ENCODE measurements at places on chromosomes 11 and 22.
A peak's percentile ranks its signal among the peaks of the same experiment; 100 is the strongest.

DNA sequence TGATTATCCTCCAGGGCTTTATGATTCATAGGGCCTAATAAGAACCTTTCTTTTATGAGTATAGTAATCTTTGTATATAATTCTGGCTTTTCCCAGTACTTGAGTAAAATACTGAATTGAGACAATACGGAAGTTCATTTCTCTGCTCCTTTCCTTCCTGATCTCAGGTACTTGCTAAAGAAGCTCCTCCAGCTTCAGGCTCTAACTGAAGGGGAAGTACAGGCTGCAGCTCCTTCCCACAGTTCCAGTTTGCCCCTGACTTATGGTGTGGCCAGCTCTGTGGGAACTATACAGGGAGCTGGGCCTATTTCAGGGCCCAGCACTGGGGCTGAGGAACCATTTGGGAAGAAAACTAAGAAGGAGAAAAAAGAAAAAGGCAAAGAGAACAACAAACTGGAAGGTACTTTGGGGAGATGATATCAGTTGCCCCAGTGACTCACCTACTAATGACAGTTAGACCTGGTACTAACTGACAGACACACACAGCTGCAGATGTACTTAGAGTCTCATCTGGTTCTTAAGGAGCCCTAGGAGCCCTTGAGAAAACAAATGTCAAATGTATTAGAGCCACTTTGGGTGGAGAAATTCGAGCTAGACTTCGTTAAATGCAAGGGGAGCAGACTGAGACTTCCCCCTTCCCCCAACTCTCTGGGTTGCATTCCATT lies 3.0 kb downstream of the TBRG1 start:
- no peak for DNase-seq

GRCh38 chr11:2853997-2854560 lies 31.5 kb downstream of the CDKN1C start:
- DNase-seq, result no peak

GRCh38 chr22:24108073-24108472 lies 73.2 kb upstream of the SUSD2 start:
- peak; percentile 63 for DNase-seq

- peak; percentile 17 for DNase-seq
These were observed 1.7 kb downstream of the YAP1 start for GRCh38 chr11:102111787-102112508.

DNA sequence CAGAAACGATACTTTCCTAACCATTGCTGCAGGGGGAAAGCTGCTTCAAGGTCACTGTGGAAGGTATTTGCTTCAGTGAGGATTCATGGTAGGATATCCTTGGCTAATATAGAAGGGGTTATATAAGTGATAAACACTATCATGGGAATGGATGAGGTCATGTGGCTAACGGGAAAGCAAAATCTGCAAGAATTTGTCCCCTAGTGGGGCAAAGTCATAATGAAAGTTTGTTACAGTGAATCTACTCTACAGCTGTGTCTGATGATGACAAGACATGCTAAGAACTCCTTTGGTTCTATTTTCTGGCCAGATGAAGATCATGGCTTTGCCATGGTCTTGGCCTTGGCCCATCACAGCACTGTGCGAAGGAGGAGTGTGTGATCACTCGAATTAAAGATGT lies 13.8 kb downstream of the MMP20 start:
- DNase-seq, result no peak

Measured in iPS-NIHi11 (cell line).